ENCODE measurements at places on chromosomes 5 and 9. TPM values are rescaled to one million over a fixed set of nuclear protein-coding genes. Genes with fewer than 3 reads are reported as not detected.

The OBP2B gene
- not detected for total RNA-seq

The ABLIM3 gene
- total RNA-seq, result 11.3 TPM

The BARX1 gene
- total RNA-seq, result not detected

The PCBD2 gene
- total RNA-seq, result 7.3 TPM
